Inflammatory macrophage treated with lipopolysaccharide for 4 hours (primary cell): ENCODE measurements at places on chromosomes 7 and 10.

DNA sequence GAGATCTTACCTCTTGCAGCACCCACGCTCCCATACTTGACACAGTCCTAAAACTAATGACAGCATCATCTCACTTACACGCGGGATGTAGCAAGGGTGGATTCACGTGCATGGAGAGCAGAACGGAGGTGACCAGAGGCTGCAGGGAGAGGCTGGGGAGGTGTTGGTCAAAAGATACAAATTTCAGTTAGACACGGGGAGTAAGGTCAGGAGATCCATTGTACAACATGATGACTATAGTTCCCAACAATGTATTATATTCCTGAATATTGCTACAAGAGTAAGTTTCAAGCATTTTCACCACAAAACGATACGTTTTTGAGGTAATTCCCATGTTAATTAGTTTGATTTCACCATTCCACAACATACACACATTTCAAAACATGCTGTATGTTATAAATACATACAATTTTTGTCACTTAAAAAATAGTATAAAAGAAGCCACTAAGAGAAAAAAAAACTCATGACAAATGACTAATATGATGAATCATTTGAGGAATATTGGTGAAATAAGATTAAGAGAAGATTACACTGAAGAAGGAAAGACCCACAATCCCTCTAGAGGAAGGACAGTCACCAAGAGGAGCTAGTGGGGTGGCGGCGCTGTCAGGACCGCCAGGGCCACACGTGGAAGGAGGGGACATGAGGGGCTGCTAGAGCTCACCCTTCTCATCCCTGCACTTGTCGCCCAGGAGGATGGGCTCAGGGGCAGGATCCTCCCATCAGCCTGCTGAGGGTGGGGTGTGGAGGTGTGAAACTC lies 49.4 kb upstream of the EGFR start:
- no peak for DNase-seq

GRCh38 chr10:29881336-29881771 lies 178.0 kb downstream of the JCAD start:
- DNase-seq = no peak

- no peak for DNase-seq
Observed at GRCh38 chr10:97185326-97186058, at the start of gene SLIT1. Gene SLIT1, minus strand, starts transcription at chr10:97185959. Its CDS starts 285 bp downstream, at chr10:97185674.

GRCh38 chr10:92575961-92576360 lies 2.1 kb upstream of the IDE start:
- peak; percentile 80 for DNase-seq

- no peak for DNase-seq
Observed at GRCh38 chr10:103145046-103145445, 48.0 kb downstream of the NT5C2 start.

DNA sequence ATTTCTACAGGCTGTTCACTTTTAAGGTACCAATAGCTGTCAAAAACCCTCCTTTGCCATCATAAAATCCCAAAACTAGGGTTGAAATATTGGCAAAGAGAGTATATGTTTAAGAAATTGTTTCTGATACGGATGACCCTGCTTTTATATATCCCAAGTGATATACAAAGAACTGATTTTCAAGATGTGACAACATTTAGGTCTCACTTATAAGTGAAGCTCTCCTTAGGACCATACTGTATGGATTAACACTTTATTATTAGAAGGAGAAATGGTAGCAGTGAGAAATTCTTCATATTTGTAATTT lies 11.0 kb upstream of the CRPPA start:
- no peak for DNase-seq

- DNase-seq = no peak
Observed at GRCh38 chr7:35908331-35909216, 107.7 kb downstream of the SEPTIN7 start.

GRCh38 chr10:110457851-110458250 lies 39.9 kb upstream of the DUSP5 start:
- DNase-seq = no peak

DNA sequence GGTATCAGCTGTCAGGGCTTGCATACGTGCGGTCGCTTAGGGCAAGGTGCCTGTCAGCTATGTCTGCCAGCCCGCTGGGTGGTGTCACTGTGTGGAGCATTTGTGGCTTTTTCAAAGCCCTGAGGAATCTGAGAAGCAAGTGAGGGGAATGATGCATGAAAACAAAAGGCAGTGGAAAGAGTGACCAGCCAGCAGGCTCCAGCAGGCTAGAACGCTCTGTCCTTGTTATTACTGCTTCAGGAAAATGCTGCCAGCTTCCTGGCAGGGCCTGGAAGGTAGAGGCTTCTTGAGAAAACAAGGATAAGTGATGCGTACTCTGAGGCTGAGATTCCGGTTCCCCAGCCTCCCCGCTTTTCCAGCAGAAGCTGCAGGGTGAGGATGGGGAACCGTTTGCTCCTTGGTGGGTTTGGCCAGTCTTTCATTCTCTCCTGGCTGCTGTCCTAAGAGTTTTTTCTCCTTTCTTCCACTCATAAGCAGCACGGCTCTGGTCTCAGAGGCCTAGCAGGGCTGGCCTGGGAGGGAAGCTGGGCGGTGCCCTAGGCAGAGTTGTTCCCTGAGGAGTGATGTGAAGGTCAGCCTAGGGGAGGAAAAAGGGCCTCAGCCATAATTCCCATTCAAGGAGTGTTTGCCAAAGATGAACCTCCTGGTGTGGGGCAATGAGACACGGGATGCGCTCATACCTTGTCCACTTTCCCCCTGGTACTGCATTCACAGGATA lies 42.8 kb upstream of the MKLN1 start:
- DNase-seq = no peak
